ENCODE measurements at places on chromosomes 13 and 19.

- no peak for DNase-seq
These were observed 9.7 kb downstream of the ADAT3 start for GRCh38 chr19:1914826-1915341.

DNA sequence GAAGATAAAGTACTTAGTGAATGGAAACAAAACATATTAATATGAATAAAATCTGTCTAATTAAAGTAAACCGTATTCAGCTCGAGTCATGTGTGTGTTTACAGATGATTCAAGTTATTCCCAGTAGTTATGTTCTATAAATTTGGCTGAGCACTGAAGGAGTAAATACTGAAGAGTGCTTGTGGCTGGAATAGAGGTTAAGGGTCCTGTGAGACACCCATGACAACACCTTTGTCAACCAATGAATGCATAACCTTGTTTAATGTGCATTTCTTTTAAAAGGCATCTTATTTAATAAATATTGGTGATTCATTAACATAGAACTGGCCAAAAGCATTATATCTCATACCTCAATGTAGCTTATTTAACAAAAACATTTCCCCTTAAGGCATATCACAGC is 577.8 kb upstream of the SLITRK5 start:
- DNase-seq = no peak

DNA sequence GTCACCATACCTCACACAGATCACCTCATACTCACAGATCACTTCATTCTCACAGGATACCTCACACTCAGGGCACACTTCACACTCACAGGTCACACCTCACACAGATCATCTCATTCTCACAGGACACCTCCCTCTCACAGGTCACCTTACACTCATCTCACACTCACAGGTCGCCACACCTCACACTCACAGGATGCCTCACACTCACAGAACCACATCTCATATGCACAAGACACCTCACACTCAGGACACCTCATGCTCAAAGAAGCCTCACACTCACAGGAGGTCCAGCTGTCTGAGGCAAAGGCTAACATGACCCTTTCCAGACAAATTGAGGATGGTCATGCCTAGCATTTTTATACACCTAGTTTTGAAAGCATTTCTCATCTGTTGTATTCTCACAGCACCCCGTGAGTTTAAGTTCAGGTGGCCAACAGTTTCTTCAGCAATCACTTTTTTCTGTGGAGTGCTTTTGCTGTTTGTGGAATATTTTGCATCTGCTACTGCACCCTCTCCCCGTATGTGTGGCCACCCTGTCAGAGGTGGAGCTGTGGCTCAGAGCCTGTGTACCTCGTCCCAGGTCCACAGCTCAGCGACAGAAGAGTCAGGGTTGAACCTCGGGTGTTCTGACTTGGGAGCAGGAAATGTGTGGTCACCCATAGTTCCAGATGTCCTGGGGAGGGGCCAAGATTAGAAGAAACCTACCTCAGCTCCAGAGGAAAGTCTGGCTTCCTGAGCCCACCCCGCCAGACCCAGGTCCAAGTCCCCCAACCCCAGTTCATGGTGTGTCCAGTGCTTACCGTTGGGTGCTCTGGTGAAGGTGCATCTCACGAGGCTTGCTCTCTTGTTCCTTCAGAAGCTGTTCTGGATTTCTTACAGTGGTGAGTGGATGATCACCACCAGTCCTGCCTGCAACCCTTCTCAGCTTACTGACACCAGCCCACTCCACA is 7.6 kb downstream of the F7 start:
- DNase-seq = no peak

DNA sequence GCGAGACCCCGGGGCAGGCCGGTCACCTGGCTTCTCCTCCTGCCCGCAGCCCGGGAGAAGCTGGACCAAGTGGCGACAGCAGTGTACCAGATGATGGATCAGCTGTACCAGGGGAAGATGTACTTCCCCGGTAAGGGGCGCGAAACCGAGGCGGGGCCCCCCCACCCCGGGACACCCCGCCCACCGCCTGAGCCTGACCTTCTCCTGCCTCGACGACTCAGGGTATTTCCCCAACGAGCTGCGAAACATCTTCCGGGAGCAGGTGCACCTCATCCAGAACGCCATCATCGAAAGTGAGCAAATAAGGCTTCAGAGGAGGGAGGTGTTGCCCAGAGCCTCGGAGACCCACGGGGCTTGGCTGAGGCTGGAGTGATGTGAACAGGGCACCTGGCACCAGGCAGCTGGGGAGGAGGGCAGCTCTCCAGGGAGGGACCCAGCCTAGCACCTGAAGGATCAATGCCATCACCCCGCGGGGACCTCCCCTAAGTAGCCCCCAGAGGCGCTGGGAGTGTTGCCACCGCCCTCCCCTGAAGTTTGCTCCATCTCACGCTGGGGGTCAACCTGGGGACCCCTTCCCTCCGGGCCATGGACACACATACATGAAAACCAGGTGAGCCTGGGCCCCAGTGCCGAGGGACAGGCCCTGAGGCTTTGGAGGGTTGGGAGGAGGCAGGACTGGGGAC is 629 bp downstream of the IZUMO4 start:
- no peak for DNase-seq

- DNase-seq = no peak
These were observed 69.3 kb downstream of the LMO7 start for GRCh38 chr13:75705395-75705794.

Data from hematopoietic multipotent progenitor cell treated with erythropoietin and hydrocortisone succinate and interleukin-3 and kit ligand, for 15 days (in vitro differentiated cells).